Neural crest cell (in vitro differentiated cells): ENCODE measurements at places on chromosomes 1 and 21.

DNA sequence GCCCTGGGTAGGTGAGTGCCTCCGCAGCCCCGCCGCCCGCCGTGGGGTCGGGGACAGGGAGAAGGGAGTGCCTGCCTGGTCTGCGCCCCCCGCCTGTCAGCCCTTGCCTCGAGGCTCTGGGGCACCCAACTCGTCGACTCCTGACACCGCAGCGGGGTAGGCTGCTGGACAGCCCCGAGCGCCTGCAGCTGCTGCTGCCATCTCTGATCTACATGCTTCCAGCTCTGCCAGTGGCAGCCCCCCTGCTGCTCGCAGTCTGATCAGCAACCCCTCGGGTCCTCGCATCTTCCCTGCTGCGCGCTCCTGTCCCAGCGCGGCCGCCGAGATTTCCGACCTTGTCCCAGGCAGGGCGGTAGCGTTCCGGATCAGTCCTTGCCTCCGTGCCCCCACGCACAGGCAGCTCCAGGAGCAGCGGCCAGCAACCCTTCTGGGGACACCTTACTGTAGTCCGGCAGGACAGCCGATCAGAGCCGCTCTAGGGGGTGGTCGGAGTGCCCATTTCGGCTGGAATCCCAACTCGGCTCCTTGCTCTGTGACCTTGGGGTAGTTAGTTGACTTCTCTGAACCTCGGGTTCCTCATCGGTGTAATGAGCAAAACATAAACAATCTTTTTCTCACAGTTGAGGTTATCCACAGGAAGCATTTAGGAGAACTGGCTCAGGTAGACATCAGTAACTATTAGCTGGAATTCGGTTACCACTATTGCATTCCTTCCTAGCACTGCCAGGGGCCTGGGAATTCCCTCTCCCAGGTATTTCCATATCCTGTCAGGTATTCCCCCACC lies 540 bp downstream of the BCAN start:
- no peak for DNase-seq

GRCh38 chr1:182173808-182174512 lies 112.4 kb upstream of the ZNF648 start:
- no peak for DNase-seq

GRCh38 chr1:167440776-167441175 lies 77.6 kb downstream of the CD247 start:
- DNase-seq: no peak

DNA sequence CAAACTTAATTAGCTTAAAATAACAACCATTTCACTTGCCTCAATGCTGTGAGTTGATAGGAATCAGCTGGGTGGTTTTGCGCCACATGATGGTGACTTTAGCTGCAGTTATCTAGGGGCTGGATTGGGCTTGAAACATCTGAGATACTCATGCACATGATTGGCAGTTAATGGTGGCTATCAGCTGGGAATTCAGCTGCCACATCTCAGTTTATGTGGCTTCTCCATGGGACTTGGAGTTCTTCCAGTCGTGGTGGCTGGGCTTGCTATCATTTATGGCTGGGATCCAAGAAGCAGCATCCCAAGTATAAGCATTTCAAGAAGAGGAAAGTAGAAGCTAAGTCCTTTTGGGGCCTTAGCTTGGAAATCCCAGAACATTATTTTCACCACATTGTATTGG lies 36.4 kb downstream of the PDC start:
- no peak for DNase-seq

GRCh38 chr1:14954210-14954609 lies 199.3 kb upstream of the TMEM51 start:
- no peak for DNase-seq

- DNase-seq: no peak
Measured at GRCh38 chr1:112057736-112058135, 68.3 kb upstream of the KCND3 start.

DNA sequence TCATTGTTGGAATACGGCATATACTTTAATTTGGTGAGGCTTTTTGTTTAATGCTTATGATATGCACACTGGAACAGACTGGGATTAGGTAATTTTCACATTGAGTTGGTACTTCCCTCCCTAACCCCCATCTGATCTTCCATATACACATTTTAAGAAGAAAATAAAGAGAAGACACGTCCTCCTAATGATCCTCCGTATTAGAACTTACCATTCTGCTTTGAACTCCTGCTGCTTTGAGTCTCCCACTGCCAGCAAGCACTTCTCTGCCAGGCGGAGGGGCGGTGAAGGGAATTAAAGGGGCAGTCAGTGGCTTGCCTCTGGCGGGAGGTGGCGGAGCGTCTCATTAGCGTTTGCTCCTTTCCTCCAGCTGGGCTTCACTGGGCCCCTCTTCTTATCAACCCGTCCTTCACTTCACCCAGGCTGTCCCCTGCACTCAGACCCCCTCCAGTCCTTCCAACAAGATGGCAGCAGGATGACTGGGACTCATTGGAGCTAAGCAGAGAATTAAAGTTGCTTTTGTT lies 433.4 kb downstream of the KIF26B start:
- no peak for DNase-seq

DNA sequence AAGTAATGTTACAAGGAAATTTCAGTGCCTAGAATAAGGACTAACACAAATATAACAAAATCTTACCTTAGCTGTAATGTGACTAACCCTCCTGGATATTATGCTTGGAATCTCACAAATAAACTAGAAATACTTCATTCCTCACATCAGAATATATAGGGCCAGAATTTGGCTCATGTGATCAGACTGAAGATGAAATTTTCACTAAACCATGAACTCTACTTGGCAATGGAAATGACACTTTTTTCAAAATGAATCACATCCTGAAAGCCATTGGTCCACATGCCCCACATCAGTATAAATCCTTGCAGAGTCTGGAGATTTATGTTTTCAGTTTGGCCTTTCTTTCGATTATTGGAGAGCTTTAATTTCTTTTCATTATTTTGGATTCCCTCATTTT lies 227.8 kb downstream of the NRIP1 start:
- DNase-seq: no peak

DNA sequence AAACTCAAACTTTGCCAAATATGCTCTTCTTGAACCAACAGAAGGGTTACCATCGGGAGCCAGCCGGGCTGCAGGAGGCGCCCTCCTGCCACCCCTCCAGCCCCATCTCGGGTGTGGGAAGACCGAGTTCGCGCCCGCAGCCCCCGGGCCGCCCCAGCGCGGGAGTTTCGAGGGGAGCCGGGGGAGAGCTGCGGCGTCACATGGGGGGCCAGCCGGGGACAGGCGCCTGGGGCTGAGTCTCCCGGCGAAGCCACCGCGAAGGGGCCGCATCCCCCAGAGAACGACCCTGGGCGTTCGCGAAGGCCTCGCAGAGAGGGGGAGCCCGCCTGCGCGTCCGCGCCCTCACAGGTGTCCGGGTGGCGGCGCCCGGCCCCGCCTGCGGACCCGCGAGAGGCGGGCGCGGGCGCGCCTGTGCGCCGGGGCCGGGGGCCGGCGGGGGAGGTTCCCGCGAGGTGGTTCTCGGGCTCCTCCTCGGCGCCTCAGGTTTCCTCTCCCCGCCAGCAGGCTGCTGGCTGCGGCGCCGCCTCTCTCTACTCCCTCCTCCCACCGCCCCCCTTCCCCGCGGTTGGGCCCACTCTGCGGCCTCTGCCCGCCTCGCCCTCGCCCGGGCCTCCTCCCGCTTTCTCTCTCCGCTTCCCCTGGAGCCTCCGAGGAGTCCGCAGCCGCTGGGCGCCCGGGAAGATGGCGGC lies at the start of gene RAVER2:
Gene RAVER2 (plus strand): TSS at position 584 of the 689 bp plus-strand sequence. CDS start 98 bp downstream, at position 682.
- DNase-seq: peak; percentile 77

DNA sequence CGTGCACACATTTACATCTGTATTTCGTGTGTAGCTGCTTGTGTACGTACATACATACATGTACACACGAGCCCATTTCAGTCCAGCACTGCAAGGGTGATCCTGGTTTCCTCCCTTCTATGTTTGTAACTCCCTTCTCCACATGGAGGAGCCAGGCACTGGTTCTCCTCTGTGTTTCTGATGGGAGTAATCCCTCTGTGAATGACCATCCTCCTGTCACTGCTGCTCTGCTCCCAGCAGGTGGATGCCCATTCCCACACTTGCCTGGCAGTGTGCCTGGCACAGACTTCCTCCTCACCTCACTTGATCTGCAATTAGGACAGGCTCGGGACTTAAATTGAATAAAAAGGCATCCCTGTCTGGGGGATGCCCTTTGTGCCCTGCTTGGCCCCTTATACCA lies 37.1 kb downstream of the TRAPPC10 start:
- no peak for DNase-seq

GRCh38 chr21:45128613-45129188 lies 54.3 kb downstream of the ADARB1 start:
- peak; percentile 42 for DNase-seq

GRCh38 chr1:42765832-42766740 lies 742 bp downstream of the P3H1 start:
- peak; percentile 37 for DNase-seq

- DNase-seq: no peak
Measured at GRCh38 chr1:8047112-8047511, 21.0 kb upstream of the ERRFI1 start.

DNA sequence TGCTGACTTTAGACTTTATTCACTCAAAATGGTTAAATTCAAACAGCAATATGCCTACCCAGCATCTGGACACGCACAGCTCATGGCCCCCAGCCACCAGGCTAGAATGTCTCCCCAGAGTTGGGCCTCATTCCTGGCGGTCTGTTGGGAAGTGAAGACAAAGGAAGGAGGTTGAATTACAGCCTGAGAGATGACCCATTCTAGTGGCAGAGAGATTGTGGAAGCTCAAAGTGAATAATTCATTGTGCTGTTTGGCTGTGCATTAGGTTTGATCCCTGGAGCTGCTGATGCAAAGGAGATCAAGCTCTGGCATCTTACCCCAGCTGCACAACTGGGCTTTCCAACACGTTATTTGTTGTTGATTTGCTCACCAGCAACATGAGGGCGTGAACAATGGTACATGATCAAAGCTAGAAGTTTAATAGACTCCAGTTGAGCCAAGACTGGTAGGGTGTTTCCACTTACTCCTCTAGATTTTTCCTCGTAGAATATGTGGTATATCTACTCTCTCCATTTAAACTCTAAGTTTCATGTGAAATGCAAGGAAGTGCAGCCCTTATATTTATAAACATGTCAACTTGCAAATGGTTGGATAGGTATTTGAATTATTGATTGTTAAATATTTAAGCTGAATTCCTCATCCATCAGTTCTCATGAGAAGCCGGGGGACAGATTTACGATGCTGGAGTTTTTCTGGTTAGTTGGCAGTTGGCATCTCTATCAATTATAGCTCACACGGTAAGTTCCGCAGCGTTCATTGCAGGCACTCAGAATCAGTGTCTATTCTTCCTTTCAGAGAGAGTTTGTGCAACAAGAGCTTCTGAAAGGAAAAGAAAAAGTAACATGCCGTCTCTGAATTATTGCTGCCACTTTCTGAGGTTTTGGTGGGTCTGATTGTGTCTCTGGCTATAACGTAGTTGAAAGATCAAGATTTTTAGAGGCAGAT lies 222.7 kb downstream of the TM2D1 start:
- no peak for DNase-seq

- DNase-seq: no peak
Measured at GRCh38 chr1:244304656-244305055, 147.1 kb downstream of the ADSS2 start.

- DNase-seq: no peak
Measured at GRCh38 chr1:76336931-76337371, 262.4 kb downstream of the ST6GALNAC3 start.

DNA sequence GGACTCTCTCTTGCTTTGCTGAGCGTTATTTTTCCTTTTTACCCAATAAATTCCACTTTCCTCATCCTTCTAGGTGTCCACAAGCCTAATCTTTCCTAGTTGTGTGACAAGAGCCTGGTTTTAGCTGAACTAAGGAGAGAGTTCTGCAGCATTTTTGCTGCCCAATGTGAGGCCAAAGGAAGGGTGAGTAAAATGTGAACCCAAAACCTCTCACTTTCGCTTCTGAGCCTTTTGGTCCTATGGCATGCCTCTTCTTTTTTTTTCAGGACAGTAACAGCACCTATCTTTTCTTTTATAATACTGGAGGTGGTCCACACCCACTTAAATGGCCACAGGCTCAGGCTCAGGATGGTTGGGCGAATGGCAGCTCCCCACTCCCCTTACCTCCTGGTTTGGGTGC lies 111.1 kb downstream of the COP1 start:
- DNase-seq: no peak

DNA sequence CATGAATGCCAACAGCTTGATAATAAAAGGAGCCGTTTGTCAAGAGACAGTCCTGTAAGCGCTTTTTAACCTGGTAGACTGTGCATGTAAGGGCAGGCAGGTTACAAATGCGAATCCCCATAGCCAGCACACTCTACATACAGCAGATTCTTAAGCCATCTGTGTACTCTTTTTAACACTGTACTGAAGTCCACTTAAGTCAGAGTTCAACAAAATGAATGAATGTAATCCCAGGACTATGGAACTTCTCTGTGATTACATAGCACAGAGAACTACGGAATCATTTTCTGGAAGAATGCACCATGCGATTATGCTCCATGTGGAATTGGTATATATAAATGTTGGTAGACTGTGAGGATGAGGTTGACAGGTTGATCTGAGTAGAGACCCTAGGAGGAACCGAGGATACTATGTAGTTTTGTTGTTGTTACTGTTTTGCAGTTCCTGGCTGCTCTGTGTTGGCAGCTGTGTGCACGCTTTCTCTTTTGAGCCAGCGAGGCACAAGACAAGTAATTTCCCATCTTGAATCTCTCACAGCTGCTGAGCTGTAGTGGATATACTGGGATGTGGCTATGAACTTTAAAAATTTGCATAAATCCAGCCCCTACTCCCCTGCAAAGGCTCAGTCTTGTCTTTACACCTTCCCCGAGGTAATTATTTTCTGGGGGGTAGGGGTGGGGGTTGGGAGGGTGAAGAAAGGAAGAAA lies 21.9 kb downstream of the LRRC8D start:
- no peak for DNase-seq

DNA sequence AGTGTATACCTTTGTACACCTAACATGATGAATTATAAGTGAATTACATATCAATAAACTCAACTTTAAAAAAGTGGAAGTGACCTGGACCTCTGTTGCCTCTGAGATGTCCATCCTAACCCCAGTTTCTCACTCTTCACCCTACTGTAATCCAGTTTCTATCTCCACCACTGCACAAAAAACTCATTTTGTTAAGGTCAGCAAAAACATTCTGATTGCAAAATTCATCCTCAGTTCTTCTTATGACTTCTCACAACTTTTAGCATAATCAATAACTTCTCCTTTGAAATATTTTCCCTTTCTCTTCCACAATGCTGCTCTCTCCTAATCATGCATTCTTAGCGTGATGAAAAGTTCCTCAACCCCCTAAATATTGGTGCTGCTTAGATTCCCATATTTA lies 129.8 kb downstream of the CRB1 start:
- no peak for DNase-seq
